Smooth muscle cell of bladder (primary cell): ENCODE measurements at places on chromosomes 7 and 10. TPM values are rescaled to one million over a fixed set of nuclear protein-coding genes. Genes with fewer than 3 reads are reported as not detected.

Gene ODAD2
- total RNA-seq: 1.2 and 3.1 TPM in 2 replicates

Gene PIK3CG
- 0.09 and 0.28 TPM in 2 replicates for total RNA-seq

Gene PTPN20
- total RNA-seq: 0.14 and 1.5 TPM in 2 replicates

Gene SFXN2
- 2.1 and 4.3 TPM in 2 replicates for total RNA-seq

Gene RADIL
- total RNA-seq: 0.46 and 0.57 TPM in 2 replicates

Gene INMT
- total RNA-seq: 13.4 and 21.8 TPM in 2 replicates

Gene DRGX
- total RNA-seq: not detected in 2 replicates

Gene SEMA3A
- total RNA-seq: 45.2 and 51.4 TPM in 2 replicates

Gene ST8SIA6
- total RNA-seq: not detected in 2 replicates

Gene ZSCAN25
- total RNA-seq: 7.5 and 11.5 TPM in 2 replicates

Gene CCDC3
- 0.18 and 1.3 TPM in 2 replicates for total RNA-seq

Gene UPP1
- 6.6 and 7.3 TPM in 2 replicates for total RNA-seq

Gene TMEM176A
- 1.1 and 70.8 TPM in 2 replicates for total RNA-seq

Gene ENKUR
- total RNA-seq: under 0.01 and 0.09 TPM in 2 replicates

Gene VKORC1L1
- total RNA-seq: 9.0 and 12.6 TPM in 2 replicates

Gene PVRIG
- not detected in 2 replicates for total RNA-seq

Gene GBX1
- not detected in 2 replicates for total RNA-seq

Gene AKR1C2
- 13.5 and 239 TPM in 2 replicates for total RNA-seq

Gene CUZD1
- total RNA-seq: 0.43 and 0.55 TPM in 2 replicates

Gene FUOM
- 6.7 and 15.5 TPM in 2 replicates for total RNA-seq

Gene CUTC
- total RNA-seq: 24.6 and 35.7 TPM in 2 replicates

Gene MRM2
- total RNA-seq: 12.9 and 17.2 TPM in 2 replicates

Gene CPVL
- total RNA-seq: 0.65 and 0.71 TPM in 2 replicates

Gene CALHM3
- total RNA-seq: not detected in 2 replicates

Gene GNG11
- 40.3 and 44.1 TPM in 2 replicates for total RNA-seq

Gene DNA2
- 3.4 and 4.3 TPM in 2 replicates for total RNA-seq

Gene TDRD1
- total RNA-seq: under 0.01 and 0.83 TPM in 2 replicates

Gene NEBL
- under 0.01 and 0.09 TPM in 2 replicates for total RNA-seq

Gene C10orf120
- total RNA-seq: not detected in 2 replicates

Gene SFTPA1
- total RNA-seq: not detected in 2 replicates

Gene SEC61A2
- total RNA-seq: 6.0 and 6.6 TPM in 2 replicates

Gene EEPD1
- 4.7 and 6.8 TPM in 2 replicates for total RNA-seq

Gene STAG3
- total RNA-seq: 0.28 TPM in 2 replicates

Gene CH25H
- 0.55 and 0.57 TPM in 2 replicates for total RNA-seq

Gene OPN4
- not detected in 2 replicates for total RNA-seq

Gene TEX36
- not detected in 2 replicates for total RNA-seq

Gene SUGCT
- total RNA-seq: 14.9 and 15.6 TPM in 2 replicates

Gene OR9A2
- not detected in 2 replicates for total RNA-seq

Gene HKDC1
- total RNA-seq: 0.28 and 0.74 TPM in 2 replicates

Gene OR2A5
- not detected in 2 replicates for total RNA-seq

Gene STK17A
- total RNA-seq: 19.5 and 25.0 TPM in 2 replicates

Gene GRM3
- total RNA-seq: not detected in 2 replicates

Gene MKI67
- total RNA-seq: 0.74 and 1.6 TPM in 2 replicates

Gene HHEX
- total RNA-seq: 2.9 and 5.3 TPM in 2 replicates

Gene PRF1
- total RNA-seq: under 0.01 TPM in 1 of 2 replicates, not detected in the other

Gene MRPS17
- total RNA-seq: 14.6 and 15.4 TPM in 2 replicates

Gene GCK
- 1.0 and 1.4 TPM in 2 replicates for total RNA-seq

Gene TSPAN13
- total RNA-seq: 2.4 and 5.4 TPM in 2 replicates
